ENCODE measurements at places on chromosomes 7 and 10. TPM values are rescaled to one million over a fixed set of nuclear protein-coding genes. Genes with fewer than 3 reads are reported as not detected.

The TMEM196 gene
- total RNA-seq = not detected

The CRHR2 gene
- total RNA-seq = not detected

The SPDYE1 gene
- not detected for total RNA-seq

The PRKCQ gene
- 0.79 TPM for total RNA-seq

GRCh38 chr7:139034855-139035585, 822 bp downstream of the ZC3HAV1L start:
- DNase-seq = no peak

GRCh38 chr10:224571-224970, 89.3 kb downstream of the ZMYND11 start:
- no peak for DNase-seq

GRCh38 chr10:129223363-129223762, 243.7 kb upstream of the MGMT start:
- DNase-seq = no peak

DNA sequence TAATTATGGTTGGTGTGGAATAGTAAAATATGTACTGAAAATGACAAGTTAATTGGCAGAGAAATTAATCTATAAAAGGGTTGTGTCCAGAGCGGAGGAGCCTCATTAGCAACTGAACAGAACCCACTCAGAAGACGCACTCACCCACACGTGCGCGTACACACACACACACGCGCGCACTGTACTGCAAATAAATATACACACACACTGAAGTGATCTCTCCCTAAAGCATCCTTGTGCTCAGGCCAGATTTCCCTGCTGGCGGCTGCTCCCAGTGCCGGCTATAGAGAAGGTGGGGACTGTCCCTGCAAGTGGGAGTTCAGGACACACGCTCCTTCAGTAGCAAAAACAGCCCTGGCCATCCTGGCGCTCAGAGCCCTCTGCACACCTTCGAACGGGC, 85.2 kb downstream of the CHST15 start:
- no peak for DNase-seq

DNA sequence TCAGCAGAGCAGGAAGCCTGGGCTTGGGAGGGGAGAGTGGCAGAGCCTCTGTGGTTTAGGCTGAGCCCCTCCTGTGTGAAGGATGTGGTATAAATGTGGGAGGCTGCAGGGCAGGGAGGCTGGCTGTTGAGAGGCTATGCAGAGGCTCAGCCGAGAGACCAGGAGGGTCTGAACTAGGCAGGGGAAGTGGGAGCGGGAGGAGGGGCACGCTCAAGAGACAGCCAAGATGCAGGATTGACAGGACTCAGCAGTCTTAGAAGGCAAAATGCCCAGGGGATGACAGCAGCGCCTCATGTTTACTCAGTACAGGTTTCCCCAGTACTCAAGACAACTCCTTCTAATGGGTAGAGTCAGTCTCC, 24.3 kb downstream of the BTBD16 start:
- DNase-seq = no peak
